ENCODE measurements at places on chromosomes 2 and 18.

- DNase-seq = no peak
Observed at GRCh38 chr2:208179028-208179609, 10.7 kb downstream of the C2orf80 start.

GRCh38 chr2:180871649-180872048 lies 108.8 kb upstream of the UBE2E3 start:
- DNase-seq = no peak

- DNase-seq = no peak
Observed at GRCh38 chr2:75633620-75634019, 13.0 kb upstream of the MRPL19 start.

DNA sequence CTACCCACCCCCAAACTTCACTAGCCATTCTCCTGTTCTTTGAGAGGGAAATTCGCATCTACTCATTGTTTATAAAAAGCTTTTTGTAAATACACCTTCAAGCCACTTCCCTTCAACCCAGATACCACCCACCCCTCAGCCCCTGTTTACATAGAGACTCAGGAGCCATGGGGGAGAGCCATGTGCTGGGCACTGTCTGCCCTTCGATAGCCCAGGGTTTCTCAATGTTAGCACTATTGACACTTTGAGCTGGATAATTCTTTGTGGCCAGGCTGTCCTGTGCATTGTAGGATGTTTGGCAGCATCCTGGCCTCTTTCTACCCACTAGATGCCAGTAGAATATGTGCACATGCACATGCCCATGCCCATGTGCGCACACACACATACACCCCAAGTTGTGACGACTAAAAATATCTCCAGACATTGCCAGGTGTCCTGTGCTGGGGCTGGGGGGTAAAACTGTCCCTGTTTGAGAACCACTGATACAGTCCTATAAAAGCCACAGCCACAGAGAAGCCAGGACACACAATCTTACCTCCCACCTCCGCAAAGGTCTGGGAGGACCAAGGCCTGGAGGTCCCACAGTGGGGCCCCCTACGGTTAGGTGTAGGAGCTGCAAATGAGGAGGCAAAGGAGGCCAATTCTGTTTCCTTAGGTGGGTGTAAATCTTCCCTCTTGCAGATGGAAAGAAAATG lies 44.5 kb upstream of the ASPRV1 start:
- DNase-seq = no peak

GRCh38 chr2:36462311-36462935 lies 106.8 kb downstream of the CRIM1 start:
- DNase-seq = no peak

- no peak for DNase-seq
Observed at GRCh38 chr2:101803128-101803527, 105.6 kb downstream of the MAP4K4 start.

DNA sequence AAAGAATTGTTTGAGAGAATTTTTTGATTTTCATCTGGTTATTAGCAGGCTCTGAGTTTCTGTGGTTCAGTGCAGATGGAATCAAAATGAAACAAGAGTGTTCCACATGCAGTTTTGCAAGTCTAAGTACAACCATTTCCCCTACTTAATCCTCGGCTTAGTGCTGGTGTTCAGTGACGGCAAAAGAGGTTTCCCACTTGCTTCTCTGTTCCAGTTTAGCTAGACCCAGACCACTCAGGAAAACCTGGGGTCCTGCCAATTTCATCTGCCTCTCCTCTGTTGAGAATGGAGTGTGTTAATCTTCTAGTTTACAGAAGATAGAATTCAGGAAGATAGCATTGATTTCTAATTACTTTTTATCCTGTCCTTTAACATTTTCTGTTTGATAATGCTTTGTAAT lies 996.2 kb upstream of the FANCL start:
- no peak for DNase-seq

GRCh38 chr2:22904126-22904684 lies 480.8 kb upstream of the KLHL29 start:
- DNase-seq = no peak

DNA sequence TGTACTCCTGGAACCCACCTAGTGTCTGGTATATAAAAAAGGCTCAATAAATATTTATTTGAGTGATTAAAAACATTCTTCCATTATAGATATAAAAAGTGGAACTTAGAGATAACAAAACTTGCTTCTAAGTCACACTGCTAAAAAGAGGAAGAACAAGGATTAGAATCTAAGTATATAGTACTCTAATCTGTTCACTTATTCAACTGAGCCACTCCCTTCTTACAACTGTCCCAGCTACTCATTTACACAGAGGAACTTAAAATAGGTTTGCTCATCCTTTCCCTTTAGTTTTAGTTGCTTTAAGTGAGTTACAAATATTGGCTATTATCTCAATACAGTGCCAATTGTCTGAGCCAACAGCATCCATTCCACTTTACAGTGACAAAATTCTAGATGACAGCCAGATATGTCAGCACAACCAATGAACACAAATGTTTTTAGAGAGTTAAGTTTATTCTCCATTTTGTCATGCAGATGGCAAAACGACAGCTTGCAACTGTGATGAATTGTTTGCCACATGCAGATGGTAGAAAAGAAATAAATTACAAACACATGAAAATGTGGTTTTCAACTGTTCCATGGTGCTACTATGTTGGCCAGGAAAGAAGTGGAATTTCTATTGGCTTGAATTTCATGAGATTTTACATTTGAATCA lies 280.7 kb upstream of the ZC3H15 start:
- no peak for DNase-seq

GRCh38 chr2:158990397-158991214 lies 22.2 kb downstream of the TANC1 start:
- DNase-seq = no peak

DNA sequence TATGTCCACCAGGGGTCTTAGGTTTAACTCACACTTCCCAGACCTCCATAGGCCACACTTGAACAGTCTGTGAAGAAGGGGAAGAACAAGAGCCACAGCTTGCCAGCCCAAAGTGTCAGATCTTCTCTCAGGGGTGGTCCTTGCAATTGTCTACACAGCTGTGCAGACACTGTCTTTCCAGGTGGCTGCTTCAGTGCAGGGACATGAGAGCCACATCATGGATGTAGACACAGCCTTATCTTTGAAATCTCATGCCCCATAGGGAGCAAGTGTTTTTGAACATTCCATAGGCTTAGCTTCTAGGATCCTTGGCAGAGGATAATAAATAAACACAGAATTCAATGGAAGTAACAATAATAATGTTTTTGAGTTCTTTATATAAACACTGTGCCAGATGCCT lies 6.7 kb downstream of the ZNF407 start:
- no peak for DNase-seq

GRCh38 chr2:128012698-128013097 lies 15.2 kb downstream of the SAP130 start:
- DNase-seq = no peak

DNA sequence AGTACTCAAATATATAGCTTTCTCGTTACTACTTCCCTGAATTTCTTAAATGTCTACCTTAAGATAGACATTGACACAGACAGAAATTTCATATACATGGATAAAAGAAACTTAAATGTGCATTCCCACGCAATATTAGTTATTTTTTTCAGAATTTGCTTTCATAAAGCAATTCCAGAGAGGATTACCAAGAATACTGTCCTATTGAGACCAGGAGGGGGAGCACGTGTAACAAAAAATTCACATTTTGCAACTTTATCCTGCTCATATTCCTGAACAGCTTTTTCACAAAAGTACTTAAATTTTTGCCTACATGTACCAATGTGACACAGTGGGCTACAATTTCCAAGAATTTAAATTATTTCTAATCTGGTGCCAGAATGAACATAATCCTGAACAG lies 30.7 kb upstream of the ERCC3 start:
- no peak for DNase-seq

DNA sequence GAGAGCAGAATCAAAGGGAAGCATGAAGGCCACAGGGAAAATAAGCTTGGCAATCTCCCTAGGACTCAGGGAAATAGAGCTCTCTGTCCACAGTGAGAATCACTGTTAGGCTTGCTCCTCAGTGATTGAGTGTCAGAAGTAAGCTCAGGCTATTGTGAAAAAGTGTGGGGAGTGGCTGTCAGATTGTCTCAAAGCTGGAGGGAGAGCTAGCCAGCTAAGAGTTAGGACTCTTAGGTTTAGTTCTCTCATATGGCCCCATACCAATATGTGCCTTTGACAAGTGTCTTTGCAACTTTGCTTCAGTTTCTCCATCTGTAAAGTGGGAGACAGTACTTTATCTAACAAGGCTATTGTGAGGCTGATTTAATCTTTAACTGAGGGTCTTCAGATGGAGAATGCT lies 17.2 kb downstream of the EIF4E2 start:
- no peak for DNase-seq

- no peak for DNase-seq
Observed at GRCh38 chr2:67656875-67657274, 259.7 kb downstream of the ETAA1 start.

GRCh38 chr2:155393406-155393805 lies 694.9 kb downstream of the KCNJ3 start:
- DNase-seq = no peak

DNA sequence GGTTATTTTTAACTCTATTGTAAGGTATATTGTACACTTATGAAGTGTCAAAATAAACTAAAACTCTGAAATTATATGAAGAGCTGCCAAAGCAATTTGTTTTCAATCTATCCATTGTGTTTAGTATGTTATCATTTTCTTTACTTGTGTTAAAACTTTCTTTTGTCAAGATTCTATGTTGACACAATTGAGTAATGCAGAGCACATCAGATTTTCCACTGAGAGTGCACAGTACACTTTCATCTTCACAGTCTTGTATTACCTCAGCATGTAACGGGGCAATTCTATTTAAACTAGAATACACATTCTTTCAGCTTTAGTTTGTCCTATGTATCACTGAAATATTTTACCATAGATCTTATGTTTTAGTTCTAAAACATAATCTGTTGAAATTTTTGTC lies 304.4 kb upstream of the ZC3H15 start:
- no peak for DNase-seq

DNA sequence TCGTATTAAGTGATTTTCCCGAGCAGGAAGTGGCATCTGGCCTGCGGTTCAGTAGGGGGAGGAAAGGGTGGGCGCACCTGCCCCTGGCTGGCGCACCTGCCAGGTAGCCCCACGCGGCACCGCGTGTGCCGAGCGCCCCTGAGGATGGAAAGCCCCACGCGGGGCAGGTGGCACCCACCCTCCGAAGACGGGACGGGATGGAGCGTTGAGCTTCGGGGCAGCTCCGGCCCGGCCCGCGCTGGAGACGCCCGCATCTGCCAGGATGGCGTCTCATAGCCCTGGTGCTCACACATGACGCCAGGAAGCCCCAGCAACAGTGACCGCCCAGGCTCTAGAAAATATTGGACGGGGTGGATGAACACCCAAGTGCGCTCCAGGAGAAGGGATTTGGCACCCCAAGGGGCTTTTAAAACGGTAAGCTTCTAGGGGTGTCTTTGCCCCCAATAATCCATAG lies 2.5 kb upstream of the NFATC1 start:
- no peak for DNase-seq

GRCh38 chr2:241390301-241391206 lies 34.5 kb downstream of the FARP2 start:
- peak; percentile 30 for DNase-seq

DNA sequence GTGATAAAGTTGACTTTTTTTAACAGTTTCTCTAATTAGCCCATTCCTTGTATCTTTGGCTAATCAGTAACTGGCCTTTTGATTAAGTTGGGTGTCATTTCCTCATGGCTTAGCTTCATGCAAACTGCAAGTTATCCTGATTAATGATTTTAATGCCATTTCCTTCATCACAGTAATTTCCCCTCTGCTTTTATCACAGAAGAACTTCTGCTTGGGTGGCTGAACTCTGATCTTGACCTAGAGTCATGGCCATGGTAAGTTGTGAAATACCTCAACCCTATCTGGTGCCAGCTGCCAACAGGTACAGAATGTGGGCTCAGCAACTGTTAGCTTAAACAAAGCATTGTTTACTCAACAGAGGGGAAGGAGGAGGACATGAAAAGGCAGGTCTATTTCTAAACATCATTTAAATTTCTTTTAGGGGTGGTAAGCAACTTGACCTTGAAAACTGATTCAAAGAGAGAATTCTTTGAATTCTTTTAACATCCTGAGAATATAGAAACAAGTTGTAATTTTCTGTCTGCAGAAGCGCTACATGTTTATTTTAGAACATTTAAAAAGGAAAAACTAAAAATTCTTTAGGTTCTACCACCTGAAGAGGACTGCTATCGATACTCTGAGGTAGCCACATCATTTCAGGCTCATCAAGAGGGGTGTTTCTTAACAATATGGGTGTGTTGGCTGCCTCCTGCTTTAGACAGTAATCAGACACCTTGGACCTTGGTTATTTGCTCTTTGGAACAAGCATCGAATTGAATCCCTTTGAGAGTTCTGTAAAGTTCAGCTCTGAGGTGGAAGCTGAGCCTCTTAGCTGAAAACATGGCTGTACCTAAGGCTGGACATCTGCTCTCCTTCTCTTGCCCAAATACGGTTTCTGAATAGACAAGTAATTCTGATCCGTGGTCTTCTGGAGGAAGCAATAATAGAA lies 39.7 kb downstream of the ANXA4 start:
- DNase-seq = no peak

GRCh38 chr2:127053731-127054603 lies 53.0 kb downstream of the BIN1 start:
- DNase-seq = no peak

DNA sequence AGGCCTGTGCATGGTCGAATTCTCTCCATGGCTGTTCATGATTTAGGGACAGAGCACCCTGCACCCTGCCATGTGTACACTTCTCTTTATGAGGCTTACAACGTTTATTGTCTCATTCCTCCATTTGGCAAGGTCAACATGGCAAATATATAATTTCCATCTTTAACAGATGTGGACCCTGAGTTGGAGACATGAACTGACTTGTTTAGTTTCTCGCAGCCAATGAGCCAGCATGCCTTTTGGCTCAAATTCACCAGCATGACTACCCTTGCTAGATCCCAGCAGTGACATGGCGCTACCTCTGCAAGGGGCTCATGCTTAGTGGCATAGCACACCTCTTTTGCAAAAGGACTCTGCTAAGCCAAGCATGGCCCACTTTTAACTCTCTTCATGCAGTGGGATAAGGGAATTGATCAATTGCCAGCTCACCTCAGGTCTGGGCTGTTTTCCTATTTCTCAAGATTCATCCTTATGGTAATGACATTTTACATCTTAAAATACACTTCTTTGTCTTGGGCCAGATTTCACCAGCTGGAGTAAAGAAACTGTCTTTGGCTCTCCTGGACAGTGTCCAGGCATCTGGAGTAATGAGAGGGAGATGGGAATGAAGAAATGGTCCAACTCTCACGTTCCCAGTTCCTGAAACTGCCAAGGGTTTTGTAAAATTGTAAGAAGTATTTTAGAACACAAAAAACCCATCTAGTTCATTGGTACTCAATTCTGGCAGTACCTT lies 159.5 kb downstream of the SETBP1 start:
- no peak for DNase-seq

GRCh38 chr2:153935511-153935910 lies 63.8 kb downstream of the GALNT13 start:
- DNase-seq = no peak

- DNase-seq = no peak
Observed at GRCh38 chr2:23809150-23809549, 117.8 kb downstream of the ATAD2B start.
